ENCODE measurements at places on chromosomes 3 and 15.

DNA sequence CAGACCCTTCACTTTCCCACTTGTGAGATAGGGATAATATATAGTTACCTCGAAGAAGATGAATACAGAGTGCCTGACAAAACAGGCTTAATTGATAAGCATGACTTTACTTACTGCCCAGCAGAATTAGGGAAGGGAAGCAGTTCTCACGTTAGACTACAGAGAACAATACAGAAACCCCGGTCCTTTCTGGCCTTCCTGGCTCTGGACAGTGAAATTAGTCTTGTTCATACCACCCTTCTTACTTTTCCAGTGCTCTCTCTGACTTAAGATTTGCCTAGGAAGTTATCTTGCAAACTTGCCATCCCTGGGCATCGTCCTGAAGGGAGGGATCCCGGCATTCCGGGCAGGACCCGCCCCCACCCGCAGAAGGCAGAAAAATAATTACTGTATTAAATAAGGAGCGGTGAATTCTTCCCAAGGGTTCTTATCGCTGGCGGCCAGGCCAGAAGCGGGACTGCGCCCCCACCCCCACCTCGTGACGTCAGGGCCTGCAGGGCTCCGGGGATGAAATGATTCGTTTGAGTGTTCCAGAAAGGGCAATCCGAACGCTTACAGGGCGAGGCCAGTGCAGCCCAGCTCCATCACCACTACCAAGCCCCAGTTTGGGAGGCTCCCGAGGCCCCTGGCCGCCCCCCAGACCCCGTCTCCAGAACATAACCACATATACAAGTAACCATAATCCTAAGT, 8.4 kb downstream of the SOX2 start:
- DNase-seq, result no peak

DNA sequence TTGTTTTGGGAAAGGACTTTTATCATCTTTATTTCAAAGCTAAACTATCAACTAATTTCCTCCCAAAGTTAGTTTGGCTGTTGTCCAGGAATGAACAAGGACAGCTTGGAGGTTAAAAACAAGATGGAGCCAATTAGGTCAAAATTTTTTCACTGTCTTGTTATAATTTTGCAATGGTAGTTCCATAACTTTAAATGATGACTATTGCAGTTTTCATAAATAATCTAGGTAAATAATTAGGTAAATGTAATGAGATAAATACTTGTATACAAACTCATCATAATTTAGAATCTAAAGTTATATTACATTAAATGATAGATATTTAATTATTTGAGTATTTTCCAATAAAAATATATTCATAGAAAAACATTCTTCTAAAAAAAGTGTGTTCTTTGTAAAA, 68.3 kb upstream of the DAZL start:
- DNase-seq, result no peak

- DNase-seq, result peak; percentile 75
Observed at GRCh38 chr3:197746801-197747237, 2.9 kb upstream of the FYTTD1 start.

DNA sequence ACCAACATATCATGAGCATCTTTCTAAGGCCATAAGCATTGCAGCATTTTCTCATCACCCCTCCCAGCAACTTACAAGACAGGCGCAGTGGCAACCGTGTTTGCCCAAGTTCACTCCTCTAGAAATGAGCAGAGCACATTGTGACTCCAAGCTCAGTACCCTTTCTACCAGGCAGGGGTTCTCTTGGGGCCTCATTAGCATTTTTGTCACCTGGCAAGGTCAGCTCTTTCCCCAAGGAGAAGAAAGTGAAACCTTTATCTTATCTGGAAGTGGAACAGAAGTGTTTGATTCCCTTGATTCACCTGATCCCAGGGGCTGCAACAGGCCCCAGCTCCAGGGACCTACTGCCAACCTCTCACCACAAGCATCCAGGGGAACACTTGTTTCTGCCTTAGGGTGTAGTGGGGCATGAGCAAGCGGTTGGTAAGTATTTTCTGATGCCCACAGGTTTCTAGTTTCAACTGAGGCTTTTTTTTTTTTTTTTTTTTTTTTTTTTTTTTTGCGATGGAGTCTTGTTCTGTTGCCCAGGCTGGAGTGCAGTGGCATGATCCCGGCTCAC, 44.0 kb upstream of the HERC1 start:
- no peak for DNase-seq

DNA sequence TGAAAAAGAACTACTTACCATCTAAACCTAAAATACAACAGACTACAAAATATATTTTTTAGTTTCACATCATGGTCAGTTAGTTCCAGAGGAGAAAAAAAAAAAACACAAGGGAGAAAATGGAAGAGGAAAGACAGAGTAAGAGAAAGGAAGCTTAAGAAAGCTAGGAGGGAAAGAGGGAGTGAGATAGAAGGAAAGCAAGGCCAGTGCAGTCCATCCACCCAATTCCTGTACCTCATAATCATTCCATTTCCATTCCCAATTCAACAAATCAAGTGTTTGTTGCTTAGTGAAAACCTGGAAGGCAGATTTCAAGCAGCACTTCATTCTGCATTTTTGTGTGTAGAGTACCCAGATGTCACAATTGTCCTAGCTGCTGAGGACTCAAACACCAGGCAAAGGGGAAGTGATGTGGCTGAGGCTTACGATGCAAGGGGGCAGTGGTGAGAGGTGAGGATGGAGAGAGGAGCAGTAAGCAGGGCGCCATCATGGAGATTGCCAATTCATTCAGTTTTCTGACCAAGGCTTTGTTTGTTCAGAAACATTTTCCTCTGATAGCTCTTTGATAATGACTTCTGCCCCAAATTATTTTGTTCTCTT, 83.6 kb upstream of the GSK3B start:
- DNase-seq, result no peak

DNA sequence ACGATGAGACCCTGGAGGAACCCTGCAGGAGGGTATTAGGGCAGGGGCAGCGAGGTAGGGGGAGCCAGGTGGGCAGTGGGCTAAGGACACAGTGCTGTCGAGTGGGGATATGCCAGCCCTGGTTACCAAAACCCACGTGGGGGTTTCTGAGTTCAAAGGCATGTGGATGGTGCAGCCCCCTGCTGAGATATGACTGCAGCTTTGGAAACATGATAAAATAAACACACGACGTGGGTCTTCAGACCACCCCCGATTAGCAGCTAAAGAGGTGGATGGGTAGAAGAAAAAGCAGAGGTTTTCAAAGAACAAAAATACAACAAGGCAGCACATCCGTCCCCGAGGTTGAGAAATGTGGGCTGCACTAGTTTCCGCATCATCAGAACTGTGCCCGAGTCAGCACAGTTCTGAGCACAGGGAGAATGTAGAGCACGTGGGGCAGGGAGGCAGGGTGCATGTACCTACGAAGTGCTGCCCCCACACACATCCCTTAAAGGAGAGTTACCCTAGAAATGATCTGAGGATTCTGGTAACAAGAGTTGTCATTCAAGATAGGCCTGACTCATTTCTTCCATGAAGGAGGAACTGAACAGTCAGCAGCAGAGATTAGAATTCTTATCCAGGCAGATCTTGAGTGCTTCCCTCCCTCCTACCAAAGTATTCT, 121.3 kb downstream of the RPLP1 start:
- peak; percentile 35 for DNase-seq

GRCh38 chr3:128123156-128123537, 465 bp downstream of the RUVBL1 start:
- no peak for DNase-seq

DNA sequence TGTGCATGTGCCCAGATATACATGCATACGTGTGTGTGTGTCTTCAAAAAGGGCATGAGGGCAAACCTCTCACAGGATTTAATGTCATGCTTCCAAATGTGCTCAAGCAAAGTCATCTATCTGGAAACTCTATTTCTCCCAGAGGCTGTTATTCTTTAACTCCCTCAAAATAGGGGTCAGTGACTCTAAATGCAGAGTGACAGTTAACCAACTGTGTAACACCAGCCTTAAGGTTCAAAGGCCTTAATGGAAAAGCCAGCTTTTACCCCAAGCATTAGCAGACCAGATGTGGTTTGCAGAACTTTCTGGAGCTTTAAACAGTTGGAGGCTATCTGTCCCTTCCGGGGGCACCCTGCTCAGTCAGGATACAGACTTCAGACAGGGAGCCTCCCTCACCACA, 70.4 kb upstream of the SLC7A14 start:
- no peak for DNase-seq

GRCh38 chr3:66836363-66837152, 161.5 kb upstream of the KBTBD8 start:
- DNase-seq, result no peak

DNA sequence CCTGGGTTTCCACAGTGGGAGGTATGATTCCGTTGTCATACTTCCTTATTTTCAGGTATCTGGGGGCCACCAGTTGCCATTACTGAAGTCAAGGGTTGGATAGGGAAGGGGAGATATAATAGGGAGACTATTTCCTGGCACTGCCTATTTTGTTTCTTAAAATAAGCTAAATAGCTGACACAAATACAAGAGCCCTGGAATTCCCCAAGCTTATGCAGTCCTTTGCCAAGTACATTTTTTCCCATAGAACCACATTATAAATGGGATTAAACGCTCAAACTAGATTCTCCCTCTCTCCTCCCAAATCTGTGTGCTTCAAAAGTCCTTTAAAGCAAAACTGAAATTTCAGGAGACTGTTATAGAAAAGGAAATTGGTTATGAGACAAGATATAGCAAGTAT, 68.7 kb downstream of the AP4E1 start:
- DNase-seq, result no peak

GRCh38 chr3:108331792-108332191, 35.4 kb downstream of the HHLA2 start:
- DNase-seq, result no peak

GRCh38 chr15:77027697-77028450, 32.9 kb downstream of the PSTPIP1 start:
- no peak for DNase-seq

GRCh38 chr3:105865016-105865623, 3.7 kb downstream of the CBLB start:
- no peak for DNase-seq

DNA sequence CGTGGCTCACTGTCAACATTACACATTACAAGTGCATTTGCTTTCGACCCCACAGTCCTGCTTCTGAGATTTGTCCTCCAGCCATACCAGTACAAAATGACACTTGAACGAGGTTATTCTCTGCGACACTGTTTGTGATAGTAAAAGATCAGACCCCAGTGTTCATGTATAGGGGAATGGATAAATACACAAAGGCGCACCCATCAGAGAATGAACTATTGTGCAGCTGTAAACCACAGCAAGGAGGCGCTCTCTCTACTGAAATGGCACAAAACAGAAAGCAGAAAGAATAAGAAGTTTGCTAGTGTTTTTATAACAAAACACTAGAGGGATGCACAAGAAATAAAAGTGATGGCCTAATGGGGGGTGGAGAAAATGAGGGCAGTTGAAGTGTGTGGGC, 4.9 kb upstream of the CHSY1 start:
- DNase-seq, result no peak

DNA sequence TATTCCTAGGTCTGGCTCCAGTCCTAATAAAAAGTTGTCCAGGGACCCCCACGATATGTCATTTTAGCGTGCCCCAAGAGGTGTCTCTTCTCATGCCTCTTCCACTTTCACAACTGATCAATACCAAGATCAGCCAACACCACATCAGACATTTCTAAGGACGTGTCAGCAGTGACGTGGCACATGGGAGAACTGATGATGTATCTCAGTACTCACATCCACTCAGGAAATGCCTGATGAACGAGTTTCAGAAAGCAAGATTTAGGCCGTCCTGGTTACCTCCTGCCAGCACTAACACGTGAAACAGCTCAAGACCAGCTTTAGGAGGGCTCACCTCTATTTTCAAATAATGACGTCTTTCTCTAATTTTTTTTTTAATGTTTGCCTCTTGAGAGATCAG, 19.6 kb downstream of the VGLL4 start:
- DNase-seq, result no peak

DNA sequence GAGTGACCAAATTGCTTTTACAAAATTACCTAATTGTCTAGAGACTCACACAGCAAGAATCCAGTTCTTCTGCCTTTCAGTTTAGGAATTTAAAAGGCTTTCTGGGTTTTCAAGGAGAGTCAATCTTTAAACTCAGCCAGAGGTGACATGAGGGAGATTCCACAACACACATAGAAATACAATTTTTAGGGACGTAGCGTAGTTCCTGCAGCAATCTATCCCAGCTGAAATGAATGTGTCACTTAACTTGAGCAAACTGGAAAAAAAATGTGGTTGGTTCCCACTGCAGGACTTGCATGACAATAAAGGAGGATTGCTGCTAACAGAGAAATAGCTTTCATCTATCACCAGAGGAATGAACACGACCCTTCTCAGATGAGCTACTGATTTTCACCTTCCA, 269.7 kb downstream of the OTOL1 start:
- DNase-seq, result no peak

GRCh38 chr3:61832375-61833229, 271.2 kb downstream of the PTPRG start:
- DNase-seq, result no peak

DNA sequence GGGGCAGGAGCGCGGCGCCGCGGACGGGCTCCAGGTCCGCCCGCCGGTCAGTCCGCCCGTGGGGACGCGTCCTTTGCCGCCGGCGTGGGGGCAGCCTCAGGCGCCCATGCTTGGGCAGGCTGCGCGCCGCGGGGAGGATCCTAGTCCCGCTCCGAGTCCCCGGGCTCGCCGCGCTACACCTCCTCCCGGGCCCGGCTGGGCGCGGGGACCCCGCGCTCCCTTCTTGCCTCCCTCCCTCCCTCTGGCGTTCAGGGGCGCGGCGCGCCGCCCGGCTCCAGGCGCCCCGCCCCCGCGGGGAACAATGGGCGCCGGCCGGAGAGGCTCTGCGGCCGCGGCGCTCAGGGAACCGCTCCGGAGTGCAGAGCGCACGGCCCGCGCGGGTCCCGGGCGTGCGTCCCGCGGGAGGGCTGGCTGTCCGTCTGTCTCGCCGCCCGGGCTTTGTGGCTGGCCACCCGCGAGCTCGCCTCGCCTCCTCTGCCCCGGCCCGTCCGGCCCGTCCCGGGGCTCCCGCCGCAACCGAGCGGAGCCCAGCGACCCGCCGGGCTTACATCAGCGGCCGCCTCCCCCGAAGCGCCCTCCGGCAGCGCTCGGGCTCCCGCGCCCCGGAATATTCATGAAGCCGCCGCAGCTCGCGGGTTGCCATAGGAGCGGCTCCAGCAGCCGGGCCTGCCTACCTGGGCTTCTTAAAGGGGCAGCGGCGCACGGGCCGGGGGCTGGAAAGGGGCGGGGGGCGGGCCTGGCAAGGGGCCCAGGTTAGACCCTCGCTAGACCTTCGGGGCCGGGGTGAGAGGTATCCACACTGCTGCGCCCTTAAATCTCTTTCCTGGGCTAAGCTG, at the start of gene HCN4:
Gene HCN4 (minus strand): TSS at position 658 of the 836 bp plus-strand sequence. CDS start 688 bp downstream, outside the sequence.
- DNase-seq, result no peak

GRCh38 chr3:59303452-59303851, 253.6 kb upstream of the CFAP20DC start:
- DNase-seq, result no peak

DNA sequence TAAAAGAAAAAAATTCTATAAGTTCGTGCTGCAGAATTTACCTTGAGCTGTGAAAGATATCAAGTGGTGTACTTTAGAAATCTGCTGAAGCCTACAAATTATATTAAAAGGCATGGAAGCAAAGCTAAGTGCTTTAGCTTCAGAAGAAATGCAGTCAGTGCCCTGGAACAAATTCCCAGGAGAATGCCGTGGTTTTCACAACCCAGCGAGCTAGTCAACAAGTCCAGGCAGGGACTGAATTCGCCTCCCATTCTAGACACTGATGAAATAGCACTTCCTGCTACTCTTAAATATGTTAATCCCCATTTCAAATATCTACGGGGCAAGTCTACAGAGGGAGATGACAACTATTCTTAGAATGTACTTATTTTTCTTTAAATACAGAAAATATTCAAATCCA, 326.4 kb upstream of the IGF1R start:
- DNase-seq, result no peak

Data from inflammatory macrophage treated with lipopolysaccharide for 1 hour (primary cell).